ENCODE measurements at places on chromosomes 7 and 10.

- DNase-seq, result no peak
Measured at GRCh38 chr7:31065021-31065593, 13.0 kb downstream of the ADCYAP1R1 start.

DNA sequence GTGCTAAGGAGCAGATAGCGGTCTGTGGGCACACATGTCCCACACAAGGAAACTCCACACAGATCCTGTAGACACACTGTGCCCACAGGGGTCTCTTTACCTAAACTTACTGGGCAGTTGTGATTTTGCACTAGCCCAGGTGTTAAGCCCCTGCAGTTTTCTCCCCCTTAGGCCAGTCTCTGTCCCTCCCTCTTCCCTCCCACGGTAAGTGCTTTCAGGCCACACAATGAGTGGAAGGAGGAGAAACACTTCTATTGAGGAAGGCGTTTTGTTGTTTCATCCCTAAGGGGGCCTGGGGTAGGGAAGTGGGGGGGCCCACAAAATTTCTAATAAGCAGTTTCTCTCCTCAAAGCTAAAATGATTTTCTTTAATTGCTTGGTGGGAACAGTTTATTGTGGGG lies 51.4 kb downstream of the FBXW4 start:
- DNase-seq, result no peak

- DNase-seq, result no peak
Measured at GRCh38 chr7:115346685-115347084, 424.8 kb downstream of the MDFIC start.

GRCh38 chr10:31158011-31158658 lies 126.5 kb upstream of the ZNF438 start:
- no peak for DNase-seq

All from ascending aorta (tissue), 2 donors.